ENCODE measurements at places on chromosomes 2 and 18.

GRCh38 chr2:187964746-187965145 is 326.9 kb upstream of the GULP1 start:
- DNase-seq = no peak

GRCh38 chr2:13916066-13916465 is 716.5 kb upstream of the LRATD1 start:
- DNase-seq = no peak

DNA sequence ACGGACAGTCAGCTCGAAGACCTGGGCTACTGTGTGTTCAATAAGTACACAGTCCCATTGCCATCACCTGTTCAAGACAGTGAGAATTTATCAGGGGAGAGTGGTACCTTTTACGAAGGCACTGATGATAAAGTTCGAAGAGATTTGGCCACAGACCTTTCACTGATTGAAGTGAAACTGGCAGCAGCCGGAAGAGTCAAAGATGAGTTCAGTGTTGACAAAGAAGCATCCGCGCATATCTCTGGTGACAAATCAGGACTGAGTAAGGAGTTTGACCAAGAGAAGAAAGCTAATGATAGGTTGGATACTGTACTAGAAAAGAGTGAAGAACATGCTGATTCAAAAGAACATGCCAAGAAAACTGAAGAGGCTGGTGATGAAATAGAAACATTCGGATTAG is 76.9 kb upstream of the UNC80 start:
- no peak for DNase-seq

DNA sequence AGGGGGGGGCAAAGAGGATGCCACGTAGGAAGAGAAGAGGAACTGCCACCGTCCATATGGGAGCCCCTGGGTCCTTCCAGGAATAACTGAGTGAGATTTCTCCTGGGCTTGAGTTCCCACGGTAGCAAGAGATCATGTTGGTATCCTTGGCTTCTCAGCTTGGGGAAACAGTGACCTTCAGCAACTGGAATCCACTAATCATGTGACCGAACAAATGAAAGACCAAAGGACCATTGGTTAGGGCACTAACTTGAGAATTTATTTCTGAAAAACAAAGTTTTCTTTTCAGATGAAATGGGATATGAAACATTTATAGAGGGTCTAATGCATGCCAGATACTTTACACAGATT is 259.4 kb upstream of the ID2 start:
- no peak for DNase-seq

- no peak for DNase-seq
Observed at GRCh38 chr2:105261061-105261460, 19.5 kb downstream of the GPR45 start.

GRCh38 chr18:22505141-22505591 is 87.5 kb upstream of the CTAGE1 start:
- DNase-seq = no peak

- peak; percentile 75 for DNase-seq
Observed at GRCh38 chr2:112626604-112627059, 19.1 kb upstream of the SLC20A1 start.

DNA sequence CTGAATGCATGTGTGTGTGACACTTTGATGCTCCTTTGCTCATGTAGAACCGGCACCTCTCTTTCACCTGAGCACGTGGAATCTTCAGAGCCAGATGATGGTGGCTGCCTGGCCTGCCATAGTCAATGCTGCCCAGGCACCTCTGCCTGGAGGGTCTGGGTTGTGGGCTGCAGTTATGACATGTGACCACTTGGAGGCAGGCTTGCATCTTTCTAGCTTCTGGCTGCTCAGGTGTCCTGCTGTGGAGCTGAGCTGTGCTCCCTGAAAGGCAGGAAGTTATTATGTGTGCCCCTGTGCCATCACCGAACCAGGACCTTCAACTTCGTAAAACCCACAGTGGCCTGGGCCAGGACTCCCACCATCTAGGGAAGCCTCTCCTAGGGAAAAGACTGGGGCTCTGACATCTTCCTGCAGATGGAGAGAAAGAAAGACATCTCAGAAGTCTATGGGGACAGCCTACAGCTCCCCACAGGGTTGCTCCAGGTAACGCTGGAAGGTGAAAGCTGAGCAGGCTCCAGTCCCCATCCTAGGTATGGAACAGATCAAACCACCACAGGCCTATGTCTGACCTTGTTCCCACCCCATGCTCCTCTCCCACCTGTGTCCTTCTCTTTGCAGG is 30.2 kb downstream of the PSD4 start:
- peak; percentile 83 for DNase-seq

All from GM13976 (cell line).